ENCODE measurements at places on chromosomes 5 and 9.

GRCh38 chr9:134214766-134215419 lies 50.5 kb upstream of the RNU6ATAC start:
- peak; percentile 67 for DNase-seq

DNA sequence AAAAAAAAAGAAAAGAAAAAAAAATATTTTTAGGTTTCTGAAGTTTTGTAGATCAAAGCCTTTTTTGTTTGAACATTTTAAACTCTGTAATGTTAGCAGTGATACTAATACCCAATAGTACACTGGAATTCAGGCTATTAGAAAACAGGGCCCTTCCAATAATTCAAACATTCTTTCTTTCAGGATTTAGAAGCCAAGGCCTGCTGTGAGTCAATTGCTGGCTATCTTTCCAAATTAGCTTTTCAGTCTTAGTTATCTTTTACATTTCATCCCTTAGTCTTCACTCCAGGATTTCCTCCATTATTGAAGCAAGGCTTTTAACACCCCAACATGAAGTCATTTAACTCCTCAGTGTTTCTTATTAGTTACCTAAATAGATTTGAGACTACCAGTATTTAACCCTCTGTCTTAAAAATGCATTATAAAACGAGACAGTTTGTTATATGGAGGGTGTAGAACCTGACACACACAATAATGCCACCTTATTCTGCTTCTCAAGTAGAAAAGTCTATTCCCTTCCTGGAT lies 951.9 kb upstream of the DMAC1 start:
- no peak for DNase-seq

GRCh38 chr5:9361835-9362234 lies 184.0 kb downstream of the SEMA5A start:
- no peak for DNase-seq

DNA sequence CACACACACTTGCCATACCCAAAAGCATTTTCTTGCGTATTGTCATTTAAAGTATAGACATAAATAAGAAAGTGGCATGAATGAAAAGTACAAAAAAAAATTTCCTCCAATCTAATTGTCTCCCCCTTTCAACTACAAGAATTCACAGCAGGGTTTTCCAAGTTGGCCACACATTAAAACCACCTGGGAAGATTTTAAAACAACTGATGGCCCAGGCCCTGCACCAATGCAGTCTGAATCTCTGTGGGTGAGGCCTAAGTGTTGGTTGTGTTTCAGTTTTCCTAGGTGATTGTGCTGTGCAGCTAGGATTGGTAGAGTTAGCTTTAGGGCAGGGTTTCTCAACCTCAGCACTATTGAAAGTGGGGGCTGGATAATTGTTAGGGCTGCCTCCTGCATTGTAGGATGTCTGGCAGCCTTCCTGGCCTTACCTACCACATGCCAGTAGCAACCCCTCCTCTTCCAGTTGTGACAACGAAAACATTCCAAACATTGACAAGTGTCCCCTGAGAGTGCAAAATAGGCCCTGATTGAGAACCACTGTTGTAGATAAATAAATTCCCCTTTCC lies 337.1 kb downstream of the KIAA0825 start:
- DNase-seq: no peak

- DNase-seq: no peak
Measured at GRCh38 chr9:11431490-11431889, 818.7 kb upstream of the PTPRD start.

- peak; percentile 69 for DNase-seq
Measured at GRCh38 chr5:96297867-96298266, 135.2 kb downstream of the PCSK1 start.

DNA sequence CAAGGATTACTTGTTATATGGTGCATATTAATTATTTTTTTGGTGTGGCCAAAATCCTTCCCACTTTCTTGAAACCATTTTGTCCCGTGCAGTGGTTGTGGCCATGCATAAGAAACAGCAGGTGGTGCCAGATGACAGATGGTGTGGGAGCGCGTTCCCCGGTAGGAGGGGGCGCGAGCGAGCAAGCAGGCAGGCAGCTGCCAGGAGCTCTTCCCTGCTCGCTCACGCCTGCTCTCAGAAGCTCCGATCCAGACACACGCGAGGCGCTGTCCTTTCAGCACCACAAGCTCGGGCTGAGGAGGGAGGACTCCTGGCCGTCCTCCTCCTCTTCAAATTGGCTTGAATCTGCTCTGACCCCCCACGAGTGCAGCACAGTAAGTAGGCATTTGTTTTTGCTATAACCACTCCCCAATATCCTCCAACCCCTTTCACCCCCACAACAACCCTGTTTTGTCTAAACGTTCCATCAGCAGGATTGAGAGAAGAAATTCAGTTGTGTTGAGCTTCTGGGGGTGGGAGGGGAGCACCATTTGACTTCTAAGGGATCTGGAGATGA lies at the start of gene NSG2:
TSS of gene NSG2 (plus strand) at position 237 of the 556 bp plus-strand sequence. CDS start 1,050 bp downstream, outside the sequence.
- DNase-seq: no peak

- no peak for DNase-seq
Measured at GRCh38 chr5:93130624-93131490, 450.2 kb downstream of the NR2F1-AS1 start.

DNA sequence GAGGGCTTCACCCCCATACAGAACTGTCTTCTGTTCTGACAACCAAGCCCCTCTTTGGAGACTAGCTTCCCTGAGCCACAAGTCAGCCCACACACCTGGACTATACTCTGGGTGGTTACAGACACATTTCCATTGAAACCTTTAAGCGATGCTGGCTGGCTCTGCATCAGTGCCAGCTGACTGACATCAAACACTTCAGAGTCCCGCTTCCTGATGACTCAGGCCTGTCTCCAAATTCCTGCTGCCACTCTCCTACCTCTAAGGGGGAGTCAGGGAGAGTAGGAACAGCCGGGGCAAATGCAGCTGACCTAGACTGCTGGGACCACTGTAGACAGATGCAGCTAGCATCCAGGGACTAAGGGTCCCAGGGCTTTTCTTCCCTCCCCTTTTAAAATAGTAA lies 59.4 kb downstream of the SIL1 start:
- peak; percentile 75 for DNase-seq

DNA sequence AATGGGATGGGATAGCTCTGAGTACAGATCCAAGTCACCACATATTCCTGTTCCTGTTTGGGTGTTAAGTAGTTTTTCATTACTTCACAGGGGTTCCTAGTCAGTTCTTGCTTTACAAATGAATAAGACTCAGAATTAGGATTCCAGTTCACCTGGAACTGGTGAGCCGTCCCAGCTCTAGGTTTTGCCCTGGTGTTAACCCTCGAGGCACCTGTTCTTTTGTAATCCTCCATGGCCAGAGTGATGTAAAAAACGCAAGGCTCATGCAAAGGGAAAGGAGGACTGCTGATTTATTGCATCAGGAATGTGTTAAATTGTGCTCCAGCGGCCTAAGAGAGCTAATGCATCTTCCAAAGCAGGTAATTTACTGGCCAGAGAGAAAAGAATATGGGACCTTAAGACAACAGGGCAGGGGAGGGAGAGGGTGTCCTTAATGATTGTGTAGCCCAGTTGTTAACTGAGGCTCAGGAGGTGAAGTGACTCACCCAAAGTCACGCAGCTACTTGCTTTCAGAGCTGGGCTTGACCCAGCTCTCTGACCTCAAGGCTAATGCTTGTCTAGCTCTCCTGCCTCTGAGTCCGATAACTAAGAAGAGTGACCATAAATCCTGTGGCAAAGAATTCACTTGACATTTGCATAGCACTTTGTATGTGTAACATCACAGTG lies 70.5 kb downstream of the DMRT2 start:
- DNase-seq: no peak

DNA sequence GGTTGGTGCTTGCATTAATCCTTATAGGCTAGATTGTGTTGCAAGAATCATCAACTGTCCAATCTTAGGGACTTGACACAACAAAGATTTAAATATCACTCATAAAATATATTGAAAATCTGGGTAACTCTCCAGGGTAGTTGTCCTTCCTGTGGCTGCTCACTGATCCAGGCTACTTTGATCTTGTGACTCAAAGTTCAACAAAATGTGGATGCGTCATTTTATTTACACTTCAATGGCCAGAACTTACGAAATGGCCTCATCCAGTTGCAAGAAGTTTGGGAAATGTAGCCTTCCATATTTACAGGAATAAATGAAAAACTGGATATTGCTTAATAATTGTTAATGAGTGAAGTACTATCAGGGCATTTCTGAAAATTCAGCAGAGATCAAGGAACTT lies 235.5 kb upstream of the ACTBL2 start:
- DNase-seq: no peak

DNA sequence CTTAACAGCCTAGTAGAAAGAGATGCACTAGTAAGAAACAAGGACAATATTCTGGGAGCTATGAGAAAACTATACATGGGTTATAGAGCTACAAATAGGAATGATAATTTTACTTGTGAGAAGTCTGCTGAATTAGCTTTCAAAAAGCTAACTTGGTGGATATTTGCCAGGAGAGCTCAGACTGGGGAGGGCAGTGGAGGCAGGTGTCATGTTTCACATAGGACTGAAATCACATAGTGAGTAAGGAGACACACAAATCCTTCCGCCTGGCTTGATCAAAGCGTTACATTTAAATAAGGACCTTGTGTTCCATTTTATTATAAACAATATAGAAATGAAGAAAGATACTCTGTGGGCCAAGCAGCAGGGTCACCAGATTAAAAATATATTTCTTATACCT lies 235.0 kb downstream of the ISL1 start:
- no peak for DNase-seq

- DNase-seq: no peak
Measured at GRCh38 chr9:115063058-115063845, 54.7 kb downstream of the TNC start.

DNA sequence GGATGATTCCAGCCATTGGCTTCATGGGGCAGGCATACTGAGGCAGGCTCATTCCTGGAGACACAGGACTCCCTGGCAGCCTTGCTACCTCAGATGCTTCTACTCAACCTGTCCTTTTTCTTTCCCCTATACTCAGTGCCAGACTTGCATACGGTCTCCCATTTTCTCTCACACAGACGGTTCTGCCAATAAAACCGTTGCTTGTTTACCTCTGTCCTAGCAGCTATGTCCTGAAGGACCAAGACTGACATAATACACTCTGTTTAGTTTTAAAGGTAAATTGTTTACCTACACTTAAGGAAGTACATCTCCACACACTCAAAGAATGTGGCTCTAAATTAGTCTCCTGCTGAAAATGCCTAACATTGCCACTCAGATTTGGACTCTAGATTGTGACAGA lies 151.0 kb upstream of the RFX3 start:
- DNase-seq: no peak

- no peak for DNase-seq
Measured at GRCh38 chr5:8491254-8491653, 622.3 kb downstream of the MTRR start.

DNA sequence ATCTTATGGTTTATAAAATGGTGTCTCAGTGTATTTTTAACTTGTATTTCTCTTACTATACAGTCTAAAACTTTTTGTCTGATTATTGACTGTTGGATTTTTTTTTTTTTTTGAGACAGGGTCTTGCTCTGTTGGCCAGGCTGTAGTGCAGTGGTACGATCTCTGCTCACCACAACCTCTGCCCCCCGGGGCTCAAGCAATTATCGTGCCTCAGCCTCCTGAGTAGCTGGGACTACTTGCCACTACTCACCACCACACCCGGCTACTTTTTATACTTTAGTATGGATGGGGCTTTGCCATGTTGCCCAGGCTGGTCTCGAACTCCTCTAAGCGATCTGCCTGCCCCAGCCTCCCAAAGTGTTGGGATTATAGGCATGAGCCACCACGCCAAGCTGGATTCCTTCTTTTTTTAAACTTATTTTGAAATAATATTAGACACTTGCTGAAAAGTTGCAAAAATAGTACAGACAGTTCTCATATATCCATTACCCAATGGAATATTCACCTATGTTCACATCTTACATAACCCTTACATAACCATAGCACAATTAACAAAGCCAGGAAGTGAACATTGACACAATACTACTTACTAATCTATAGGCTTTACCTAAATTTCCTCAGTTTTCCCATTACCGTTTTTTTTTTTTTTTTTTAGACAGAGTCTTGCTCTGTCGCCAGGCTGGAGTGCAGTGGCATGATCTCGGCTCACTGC lies 47.2 kb downstream of the STOM start:
- DNase-seq: peak; percentile 69

- no peak for DNase-seq
Measured at GRCh38 chr9:94782355-94783101, 56.0 kb downstream of the AOPEP start.

GRCh38 chr5:104247260-104247659 lies 684.7 kb upstream of the NUDT12 start:
- DNase-seq: no peak

DNA sequence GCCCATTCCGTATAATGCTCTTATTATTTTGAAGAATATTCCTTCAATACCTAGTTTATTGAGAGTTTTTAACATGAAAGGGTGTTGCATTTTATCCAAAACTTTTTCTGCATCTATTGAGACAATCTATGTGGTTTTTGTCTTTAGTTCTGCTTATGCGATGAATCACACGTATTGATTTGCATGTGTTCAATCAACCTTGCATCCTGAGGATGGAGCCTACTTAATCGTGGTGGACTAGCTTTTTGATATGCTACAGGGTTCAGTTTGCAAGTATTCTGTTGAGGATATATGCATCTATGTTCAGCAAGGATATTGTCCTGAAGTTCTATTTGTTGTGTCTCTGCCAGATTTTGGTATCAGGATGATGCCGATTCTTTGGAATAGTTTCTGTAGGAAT lies 1070.3 kb upstream of the CDH18 start:
- no peak for DNase-seq

GRCh38 chr5:131212471-131213021 lies 41.8 kb downstream of the LYRM7 start:
- no peak for DNase-seq

DNA sequence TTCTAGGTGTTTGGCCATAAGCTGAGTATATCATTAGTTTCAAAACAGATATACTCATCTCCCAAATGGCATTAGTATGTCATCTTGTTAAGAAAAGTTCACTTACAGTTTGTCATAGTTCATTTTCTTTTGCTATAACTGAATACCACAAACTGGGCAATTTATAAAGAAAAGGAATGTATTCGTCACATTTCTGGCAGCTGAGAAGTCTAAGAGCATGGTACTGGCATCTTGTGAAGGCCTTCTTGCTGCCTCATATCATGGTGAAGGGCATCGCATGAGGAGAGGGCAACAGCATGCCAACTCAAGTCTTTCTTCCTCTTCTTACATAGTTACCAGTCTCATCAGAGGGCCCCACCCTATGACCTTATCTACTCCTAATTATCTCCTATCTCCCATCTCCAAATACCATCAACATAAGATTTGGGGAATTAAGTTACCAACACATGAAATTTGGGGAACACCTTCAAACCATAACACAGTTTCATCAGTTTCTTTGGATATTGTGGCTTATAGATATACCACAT lies 20.4 kb upstream of the ITGA1 start:
- no peak for DNase-seq
